ENCODE measurements at places on chromosomes 4 and X. TPM values are rescaled to one million over a fixed set of nuclear protein-coding genes. Genes with fewer than 3 reads are reported as not detected.
A peak's percentile ranks its signal among the peaks of the same experiment; 100 is the strongest.

- no peak overlapping the region for H3K27ac ChIP-seq
- no peaks in the 10 kb centered on the region for H3K4me1 ChIP-seq
Observed at GRCh38 chr4:189740873-189741272, 199.8 kb upstream of the FRG1 start.

- no peak for DNase-seq
- no peaks in the 10 kb centered on the region for H3K4me1 ChIP-seq
Observed at GRCh38 chr4:15515106-15515505, 45.4 kb downstream of the CC2D2A start.

DNA sequence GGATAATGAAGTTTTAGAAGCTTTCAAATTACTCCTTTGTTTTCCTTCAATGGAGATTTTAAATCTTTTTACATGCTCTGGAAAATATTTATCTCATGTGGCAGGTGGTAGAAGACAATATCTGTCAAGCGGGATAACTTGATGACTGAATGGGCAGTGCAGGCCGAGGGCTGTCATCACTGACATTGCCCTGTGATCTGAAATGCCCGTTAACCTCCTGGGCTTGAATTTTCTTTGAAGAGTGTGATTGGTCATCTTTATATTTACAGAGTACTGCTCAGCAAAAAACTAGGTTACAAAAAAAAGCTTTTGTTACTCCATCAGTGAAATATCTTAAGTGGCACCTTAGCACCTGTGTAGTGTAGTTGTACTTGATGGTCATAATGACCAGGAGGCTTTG lies 147.5 kb downstream of the GATB start:
- no peaks in the 10 kb centered on the region for H3K4me1 ChIP-seq
- H3K4me3 ChIP-seq, result no peak overlapping the region
- H3K27ac ChIP-seq, result no peak overlapping the region
- no peaks in the 10 kb centered on the region for H3K36me3 ChIP-seq
- DNase-seq, result no peak

DNA sequence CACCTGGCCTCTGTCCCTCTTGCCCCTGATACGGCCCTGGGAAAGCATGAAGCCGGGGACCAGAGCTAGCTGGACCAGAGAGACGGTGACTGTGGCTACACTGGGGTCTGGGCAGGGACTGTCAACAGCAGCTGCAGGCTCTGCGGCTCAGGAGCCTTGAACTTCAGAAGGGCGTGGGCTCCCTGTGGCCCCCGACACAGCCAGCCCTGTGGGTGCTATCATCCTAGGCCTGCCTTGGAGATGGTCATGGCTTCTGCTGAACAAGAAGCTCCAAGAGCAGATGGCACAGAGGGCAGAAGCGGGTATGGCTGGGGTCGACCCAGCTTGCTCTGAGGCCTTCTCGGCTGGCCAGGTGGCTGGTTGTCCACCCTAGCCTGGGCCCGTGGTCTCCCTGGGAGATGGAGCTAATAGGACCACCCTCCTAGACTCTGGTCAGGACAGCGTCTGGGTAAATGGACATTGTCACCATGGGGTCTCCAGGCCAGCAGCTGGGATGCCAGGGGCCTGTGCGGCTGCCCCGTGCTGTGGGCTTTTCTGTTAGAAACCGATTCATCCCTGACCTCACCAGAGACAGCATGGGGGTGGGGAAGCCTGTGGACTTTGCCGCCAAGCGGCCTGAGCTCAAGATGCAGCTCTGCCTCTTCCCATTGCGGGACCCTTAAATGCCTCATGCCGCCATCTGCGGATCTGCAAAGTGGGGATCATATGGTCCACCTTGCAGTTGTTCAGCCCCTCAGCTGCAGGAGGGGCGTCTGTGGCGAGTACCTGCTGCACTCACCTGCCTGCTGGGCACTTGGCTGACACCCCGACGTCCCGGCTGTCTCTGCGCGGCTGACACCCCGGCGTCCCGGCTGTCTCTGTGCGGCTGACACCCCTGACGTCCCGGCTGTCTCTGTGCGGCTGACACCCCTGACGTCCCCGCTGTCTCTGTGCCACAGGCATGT lies 21.1 kb downstream of the CPZ start:
- no peak for DNase-seq
- no peaks in the 10 kb centered on the region for H3K4me1 ChIP-seq
- no peak overlapping the region for H3K27ac ChIP-seq
- H3K27me3 ChIP-seq, result peaks cover 27% of the 10 kb centered on the region
- H3K36me3 ChIP-seq, result no peaks in the 10 kb centered on the region
- no peak overlapping the region for H3K4me3 ChIP-seq

DNA sequence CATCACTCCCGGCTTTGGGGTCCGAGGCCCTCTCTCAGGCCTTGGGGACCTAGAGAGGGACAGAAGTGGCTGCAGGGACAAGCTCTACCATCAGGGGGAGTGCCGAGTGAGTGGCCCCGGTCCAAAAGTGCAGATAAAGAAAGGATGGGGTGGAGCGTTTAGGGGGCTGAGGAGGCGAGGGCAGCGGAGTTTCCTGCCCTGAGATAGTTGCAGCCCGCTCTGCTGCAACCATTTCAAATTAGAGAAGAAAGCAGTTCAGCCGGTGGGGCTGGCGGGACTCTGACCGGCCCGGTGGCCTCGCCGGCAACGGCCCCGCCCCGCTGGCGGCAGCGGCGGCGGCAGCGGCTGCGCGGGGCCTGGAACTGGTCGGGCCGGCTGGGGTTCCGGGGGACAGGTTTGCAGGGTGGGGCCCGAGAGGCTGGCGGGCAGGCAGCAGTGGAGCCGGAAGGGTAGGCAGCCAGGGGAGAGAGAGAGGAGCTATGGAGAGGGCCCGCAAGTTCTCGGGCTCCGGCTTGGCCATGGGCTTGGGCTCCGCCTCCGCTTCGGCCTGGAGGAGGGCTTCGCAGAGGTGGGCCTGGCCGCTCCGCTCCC lies 7.6 kb downstream of the DLG3 start:
- peak overlapping the region; percentile 38 for H3K4me3 ChIP-seq
- H3K36me3 ChIP-seq, result no peaks in the 10 kb centered on the region
- no peak overlapping the region for H3K27ac ChIP-seq
- no peaks in the 10 kb centered on the region for H3K27me3 ChIP-seq
- no peaks in the 10 kb centered on the region for H3K4me1 ChIP-seq

DNA sequence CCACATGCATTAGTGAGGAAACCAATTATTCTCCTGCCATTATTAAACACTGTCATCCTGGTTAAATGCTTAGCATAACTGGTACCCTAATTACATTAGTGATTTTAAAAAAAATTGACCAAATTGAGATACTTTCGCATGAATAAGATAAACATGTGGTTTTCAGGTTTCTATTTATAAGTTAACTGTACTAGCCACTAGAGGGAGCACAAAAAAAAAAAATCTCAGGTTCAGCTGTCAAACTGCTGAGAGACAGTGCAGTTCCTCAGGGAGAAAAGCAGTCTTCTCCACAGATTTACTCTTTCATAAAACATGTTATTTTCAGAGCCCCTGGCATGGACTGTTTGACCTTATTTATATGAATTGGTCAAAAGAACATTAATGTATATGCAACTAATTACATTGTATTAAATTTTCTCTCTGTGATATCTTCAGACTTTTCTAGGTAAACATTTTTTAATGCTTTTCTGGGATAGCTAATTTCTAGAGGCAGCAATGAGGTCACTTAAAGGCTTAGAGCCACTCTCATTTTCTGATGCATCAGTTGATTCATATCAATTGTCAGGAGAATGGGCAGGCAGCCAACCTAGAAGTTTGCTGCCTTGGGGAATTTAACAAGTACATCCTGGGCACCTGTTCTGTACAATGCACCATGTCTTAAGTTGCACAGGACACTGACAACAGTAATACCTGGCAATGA lies 167.5 kb downstream of the CDS1 start:
- no peaks in the 10 kb centered on the region for H3K27me3 ChIP-seq
- H3K36me3 ChIP-seq, result no peaks in the 10 kb centered on the region
- DNase-seq, result peak; percentile 40
- no peak overlapping the region for H3K27ac ChIP-seq

DNA sequence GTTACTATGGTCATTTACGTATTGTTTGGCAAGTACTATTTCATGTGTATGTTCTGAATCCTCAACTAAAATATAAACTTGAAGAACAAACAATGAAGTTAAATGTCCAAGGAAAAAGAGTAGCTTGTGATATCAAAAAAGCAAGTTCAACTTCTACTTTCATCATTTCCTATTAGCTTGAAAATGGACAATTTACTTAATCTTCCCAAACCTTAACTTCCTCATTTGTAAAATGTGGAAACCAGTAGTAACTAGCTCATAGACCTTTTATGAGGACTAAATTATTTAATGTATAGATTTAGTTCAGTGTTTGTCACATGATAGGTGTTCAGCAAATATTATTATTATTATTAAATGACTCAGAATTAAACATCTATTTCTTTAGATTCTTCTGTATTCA lies 276.8 kb upstream of the TET2 start:
- H3K4me1 ChIP-seq, result no peaks in the 10 kb centered on the region
- no peaks in the 10 kb centered on the region for H3K36me3 ChIP-seq
- no peak overlapping the region for H3K27ac ChIP-seq
- DNase-seq, result no peak

DNA sequence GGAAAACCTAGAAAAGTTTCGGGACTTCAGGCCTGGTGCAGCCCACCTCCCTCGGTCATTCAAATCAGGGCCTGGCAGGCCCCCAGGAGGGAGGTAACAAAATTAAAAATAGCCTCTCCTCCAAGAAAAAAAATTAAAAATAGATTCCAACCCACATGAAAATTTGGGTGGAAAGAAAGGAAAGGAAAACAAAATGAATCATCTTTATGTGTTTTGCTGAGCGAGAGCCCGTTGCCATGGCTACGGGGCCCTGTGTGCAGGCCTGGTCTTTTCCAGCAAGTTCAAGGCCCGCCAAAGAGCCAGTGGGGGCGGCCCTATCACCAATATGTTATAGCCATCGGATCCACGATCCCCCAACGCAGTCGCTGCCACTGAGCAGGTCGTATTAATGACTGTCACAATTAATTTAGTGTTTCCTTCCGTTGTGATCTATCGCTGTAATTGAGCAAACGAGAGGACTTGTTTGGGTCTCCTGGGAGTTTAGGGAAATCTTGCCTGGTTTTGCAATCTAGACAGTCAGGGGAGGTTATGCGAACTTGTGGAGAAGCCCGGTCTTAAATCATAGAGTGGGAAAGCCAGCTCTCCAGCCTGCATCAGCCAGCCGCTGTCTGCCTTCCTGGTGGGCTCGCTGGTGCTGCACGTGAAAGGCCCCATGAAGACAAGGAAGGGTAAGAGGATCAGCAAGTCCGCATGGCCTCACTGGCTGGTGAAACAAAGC lies 452.4 kb downstream of the BCOR start:
- no peak overlapping the region for H3K4me3 ChIP-seq
- peak; percentile 25 for DNase-seq
- H3K27me3 ChIP-seq, result no peaks in the 10 kb centered on the region
- H3K4me1 ChIP-seq, result no peaks in the 10 kb centered on the region
- H3K27ac ChIP-seq, result no peak overlapping the region
- no peaks in the 10 kb centered on the region for H3K36me3 ChIP-seq

DNA sequence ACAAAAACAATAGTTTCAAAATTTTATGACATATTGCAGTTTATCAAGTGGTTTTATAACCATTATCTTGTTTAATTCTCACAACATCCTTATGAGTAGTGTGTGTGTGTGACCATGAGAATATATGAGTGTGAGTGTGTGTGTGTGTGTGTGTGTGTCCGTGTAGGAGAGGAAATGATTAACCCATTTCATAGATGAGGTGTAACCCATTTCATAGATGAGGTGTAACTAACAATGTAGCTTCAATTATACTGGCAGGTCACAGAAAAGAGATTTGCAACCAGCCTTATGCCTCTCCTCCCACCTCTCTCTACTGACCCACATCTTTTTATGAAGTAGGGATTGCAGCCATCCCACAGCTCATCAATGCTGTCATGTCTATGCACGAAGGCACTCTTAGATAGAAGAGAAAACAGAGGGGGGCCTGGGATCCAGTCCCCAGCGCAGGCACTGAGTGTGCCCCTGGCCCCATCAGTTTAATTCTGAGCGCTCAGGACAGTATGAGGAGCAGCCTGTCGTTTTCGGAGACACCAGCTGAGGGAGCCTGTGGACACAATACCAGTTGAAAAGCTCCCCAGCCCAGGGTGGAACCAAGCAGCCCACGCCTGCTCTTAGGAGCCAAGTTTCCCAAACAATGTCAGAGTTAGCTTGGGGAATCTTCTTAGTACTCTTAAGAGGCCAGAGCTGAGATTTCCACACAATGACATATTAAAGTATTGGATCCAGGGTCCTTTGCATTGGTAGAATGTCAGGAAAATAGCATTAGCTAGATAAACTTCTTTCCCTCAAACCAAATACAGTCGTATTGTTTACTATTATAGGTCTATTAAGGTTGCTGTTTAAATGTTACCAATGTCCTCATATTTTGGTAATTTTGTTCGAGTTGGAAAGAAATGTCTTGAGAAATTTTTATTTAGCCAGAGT lies 88.6 kb downstream of the PALLD start:
- no peaks in the 10 kb centered on the region for H3K4me1 ChIP-seq
- no peaks in the 10 kb centered on the region for H3K27me3 ChIP-seq
- H3K4me3 ChIP-seq, result no peak overlapping the region
- DNase-seq, result peak; percentile 38

GRCh38 chr4:94765648-94766047 lies 7.9 kb downstream of the BMPR1B start:
- no peaks in the 10 kb centered on the region for H3K4me1 ChIP-seq
- no peaks in the 10 kb centered on the region for H3K36me3 ChIP-seq
- H3K27ac ChIP-seq, result no peak overlapping the region
- DNase-seq, result no peak

DNA sequence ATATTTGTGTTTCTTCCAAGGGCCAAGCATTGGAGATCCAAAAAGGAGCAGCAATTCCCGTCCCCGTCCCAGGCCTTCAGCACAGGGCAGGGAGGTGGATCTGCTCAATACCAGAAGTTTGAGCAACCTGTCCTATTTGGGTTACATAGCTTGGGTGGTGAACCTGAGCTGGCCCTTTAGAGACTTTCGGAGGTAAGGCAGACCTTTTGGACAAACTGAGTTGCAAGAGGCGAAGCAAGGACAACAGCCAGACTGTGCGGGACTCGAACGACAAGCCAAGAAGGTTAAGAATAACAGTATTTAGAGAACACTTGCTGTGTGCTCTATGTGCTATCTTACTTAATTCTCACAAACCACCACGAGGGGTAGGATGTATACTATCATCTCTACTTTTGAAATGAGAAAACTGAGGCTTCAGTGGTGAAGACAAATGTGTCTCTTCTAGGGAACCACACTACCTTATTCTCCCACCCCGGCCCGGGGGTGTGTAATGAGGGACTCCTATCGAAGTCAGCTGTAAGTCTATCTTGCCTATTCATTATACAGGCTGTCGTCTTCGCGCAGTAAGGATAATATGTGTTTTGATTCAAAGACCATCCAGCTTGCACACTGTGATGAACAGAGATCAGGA lies 1.3 kb downstream of the NOP14 start:
- peak; percentile 39 for DNase-seq
- H3K4me3 ChIP-seq, result peak overlapping the region; percentile 90
- no peaks in the 10 kb centered on the region for H3K27me3 ChIP-seq
- H3K27ac ChIP-seq, result peak overlapping the region; percentile 91
- H3K4me1 ChIP-seq, result peaks cover 24% of the 10 kb centered on the region

The KLF3 gene
- total RNA-seq, result 47.2 TPM

The RNF128 gene
- total RNA-seq, result 0.07 TPM

The MAGEB2 gene
- 88.8 TPM for total RNA-seq

The CHRDL1 gene
- total RNA-seq, result not detected

The CT47A7 gene
- total RNA-seq, result 0.42 TPM

The SLC30A9 gene
- 56.3 TPM for total RNA-seq

The TCEAL4 gene
- 3.1 TPM for total RNA-seq
